Effector memory CD4-positive, alpha-beta T cell (primary cell): ENCODE measurements at places on chromosomes 2 and 18.

- DNase-seq = no peak
These were observed 17.8 kb downstream of the EML6 start for GRCh38 chr2:54741250-54741649.

GRCh38 chr2:101820519-101820918 is 123.0 kb downstream of the MAP4K4 start:
- no peak for DNase-seq

DNA sequence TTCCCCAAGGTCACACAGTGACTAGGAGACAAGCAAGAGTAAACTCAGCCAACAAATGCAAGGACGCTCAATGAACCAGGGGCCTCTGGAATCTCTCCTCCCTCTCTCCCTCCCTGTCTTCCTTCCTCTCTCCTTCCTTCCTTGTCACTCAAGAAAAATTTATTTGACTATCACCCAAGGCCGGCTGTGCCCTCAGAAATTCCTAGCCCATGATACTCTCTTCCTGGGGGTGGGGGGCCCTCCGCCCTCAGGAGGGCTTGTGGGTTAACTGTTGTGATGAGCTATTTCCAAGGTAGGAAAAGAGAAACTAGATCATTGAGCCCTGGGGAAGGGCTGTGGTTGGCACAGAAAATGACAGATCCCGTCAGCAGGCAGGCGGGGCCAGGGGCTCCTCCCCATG is 21.7 kb downstream of the INHBB start:
- DNase-seq = no peak

- no peak for DNase-seq
These were observed 6.0 kb upstream of the GLI2 start for GRCh38 chr2:120729406-120730399.

- DNase-seq = no peak
These were observed 27.0 kb downstream of the TRAPPC12 start for GRCh38 chr2:3406501-3406900.

DNA sequence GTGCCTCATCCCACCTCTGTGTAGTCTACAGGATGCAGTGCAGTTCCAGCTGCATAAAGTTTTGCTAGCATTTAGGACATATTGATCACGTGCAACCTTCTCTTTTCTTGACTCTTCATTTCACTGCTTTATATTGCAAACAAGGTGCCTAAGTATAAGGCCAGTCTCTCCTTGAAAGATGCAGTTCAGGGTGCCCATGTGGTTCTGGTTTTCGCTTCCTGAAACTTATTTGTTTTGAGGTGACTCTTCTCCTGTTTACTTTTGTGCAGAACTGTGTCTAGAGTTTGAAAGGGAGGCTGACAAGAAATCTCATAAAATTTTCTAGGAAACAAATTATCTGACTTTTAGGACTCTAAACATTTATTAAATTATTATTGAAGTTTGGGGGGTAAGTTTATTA is 189.9 kb downstream of the UBE2E3 start:
- DNase-seq = no peak

GRCh38 chr2:171178993-171179392 is 18.3 kb upstream of the TLK1 start:
- DNase-seq = no peak

DNA sequence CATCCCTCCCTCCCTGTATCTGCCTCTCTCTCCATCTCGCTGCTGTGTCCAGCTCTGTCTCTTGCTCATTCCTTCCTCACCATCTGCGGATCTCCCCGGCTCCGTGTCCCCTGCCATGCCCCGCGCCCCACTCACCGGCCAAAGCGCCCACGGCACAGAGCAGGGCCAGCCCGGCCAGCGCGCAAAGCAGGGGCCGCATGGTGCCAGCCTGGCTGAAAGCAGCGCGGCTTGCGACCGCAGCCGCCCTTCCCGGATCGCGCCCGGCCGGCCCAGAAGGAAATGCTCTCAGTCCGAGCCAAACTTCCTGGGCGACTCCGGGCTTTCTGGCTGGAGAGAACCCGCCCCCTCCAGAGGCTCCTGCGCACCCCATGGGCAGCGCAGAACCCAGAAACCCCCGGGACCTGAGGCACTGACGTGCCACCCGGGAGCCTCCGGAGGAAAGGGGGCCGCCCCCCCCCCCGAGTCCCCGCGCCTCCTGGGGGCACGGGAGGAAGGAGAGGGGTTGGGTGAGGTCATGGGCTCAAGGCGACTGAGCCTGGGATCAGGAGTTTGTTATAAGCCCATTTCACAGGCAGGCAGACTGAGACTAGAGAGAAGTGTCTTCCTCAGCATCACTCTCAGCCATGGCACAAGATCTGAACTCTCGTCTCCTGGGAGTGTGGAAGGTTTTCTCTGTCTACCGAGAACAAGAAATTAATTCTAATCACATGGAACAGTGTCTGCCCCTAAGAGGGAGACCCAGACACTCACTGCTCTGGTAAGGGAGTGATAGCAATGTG is 45.2 kb upstream of the RAB6C start:
- DNase-seq = no peak

DNA sequence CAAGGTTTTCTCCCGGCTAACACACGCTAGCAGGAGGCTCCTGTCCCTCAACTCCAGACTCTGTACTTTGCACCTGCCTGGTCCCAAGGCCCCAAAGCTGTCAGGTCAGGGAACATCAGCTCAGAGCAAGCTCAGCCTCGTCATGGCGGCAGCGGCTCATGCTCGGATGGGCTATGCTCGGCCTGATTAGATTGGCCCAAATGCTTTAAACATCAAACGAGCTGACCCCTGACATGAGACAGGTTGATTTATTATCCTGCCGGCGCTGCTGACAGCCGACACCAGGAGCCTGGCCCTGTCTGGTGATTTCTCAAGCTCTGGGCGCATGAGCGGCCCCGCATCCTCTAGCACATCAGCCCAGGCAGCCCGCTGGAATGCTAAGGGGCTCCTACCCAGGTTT is 436.4 kb downstream of the EIPR1 start:
- DNase-seq = no peak

GRCh38 chr18:35519148-35519899 is 21.6 kb upstream of the INO80C start:
- no peak for DNase-seq

DNA sequence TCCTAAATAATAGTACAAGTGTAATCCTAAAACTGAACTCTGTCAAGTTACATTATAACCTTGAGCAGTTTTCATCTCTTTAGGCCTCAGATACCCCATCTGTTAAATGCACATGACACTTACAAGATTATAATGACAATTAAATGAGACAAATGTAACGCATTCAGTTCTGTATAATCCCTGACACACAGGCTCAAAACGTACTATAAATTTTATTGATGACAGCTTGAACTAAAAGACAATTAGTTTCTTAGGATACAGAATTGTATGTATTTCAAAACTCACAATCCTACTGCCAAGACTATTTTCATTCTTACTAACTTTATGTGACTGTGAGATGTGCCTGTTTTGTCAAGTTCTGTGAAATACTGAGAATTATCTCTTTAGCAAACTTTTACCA is 56.2 kb downstream of the GFPT1 start:
- DNase-seq = no peak

DNA sequence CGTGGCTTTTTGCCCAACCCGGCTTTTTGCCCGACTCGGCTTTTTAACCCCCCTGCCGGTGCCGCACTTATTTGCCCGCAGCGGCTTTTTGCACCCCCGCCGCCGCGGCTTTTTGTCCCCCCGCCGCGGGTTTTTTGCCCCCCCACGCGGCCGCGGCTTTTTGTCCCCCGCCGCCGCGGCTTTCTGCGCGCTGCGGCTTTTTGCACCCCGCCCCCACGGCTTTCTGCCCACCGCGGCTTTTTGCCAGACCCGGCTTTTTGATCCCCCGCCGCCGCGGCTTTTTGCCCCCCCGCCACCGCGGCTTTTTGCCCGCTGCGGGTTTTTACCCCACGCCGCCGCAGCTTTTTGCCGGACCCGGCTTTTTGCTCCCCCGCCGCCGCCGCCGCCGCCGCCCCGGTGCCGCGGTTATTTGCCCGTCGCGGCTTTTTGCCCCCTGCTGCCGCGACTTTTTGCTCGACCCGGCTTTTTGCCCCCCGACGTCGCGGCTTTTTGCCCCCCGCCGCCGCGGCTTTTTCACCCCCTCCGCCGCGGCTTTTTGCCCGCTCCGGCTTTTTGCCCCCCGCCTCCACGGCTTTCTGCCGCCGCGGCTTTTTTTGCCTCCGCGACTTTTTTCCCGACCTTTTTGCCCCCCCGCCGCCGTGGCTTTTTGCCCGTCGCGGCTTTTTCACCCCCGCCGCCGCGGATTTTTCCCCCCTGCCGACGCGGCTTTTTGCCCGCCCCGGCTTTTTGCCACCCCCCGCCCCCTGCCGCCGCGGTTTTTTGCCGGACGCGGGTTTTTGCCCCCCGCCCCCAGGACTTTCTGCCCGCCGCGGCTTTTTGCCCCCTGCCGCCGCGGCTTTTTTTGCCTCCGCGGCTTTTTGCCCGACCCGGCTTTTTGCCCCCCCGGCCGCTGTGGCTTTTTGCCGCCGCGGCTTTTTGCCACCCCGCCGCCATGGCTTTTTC is 2786.5 kb downstream of the RPIA start:
- DNase-seq = peak; percentile 24

DNA sequence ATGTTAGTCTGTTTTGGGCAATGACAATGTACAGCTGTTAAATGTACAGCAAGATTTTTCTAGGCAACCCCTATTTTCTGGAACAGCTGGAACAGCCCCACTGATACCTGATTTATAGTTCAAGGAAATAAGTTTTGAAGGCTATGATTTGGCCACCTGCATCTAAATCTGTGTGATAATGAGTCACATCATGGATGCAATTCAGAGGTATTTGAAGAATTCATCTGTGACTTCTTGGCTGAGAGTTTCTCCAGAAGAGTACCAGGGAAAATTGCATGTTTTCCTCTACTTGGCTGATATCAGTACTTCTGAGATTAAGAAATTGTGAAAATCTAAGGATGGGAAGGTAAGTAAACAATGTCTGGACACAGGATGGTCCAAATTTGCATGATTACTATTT is 40.7 kb upstream of the NT5C1B start:
- DNase-seq = no peak

DNA sequence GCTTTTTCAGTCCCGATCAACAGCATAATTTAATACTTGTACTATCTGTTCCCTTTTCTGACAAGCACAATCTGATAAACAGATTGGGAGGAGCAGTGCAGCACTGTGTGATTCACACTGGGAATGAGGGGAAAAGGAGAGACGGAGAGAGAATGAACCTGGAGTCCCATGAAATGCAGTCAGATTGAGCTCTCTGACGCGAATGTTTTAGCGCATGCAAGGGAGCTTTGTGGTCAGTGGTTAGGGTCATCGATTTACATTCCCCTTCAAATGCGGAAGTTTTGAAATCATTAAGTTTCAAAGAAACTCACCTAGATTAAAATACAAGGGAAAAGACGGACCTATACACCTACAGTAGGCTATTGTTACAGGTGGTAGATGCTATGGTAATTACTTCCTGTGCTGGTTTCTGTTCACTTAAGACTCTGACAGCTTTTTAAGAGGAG is 99.6 kb downstream of the KCTD1 start:
- DNase-seq = no peak

DNA sequence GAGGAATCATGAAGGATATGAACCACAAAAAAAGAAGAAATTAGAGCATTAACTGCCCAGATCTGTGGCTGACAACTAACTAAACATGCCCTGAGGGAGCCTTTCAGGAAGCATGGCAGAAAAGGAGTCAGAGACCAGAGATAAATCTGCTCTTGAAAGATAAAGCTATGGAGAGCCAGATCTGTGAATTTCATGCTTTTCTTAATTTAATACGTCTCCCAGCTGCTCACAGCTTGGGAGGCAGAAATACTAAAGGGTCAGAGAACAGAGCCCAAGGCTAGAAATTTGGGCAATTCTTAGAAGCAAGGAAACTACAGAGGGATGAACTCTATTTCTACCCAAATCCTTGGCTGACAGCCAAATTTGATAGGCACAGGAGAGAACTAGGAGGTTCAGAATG is 223.0 kb upstream of the DPP10 start:
- DNase-seq = no peak

DNA sequence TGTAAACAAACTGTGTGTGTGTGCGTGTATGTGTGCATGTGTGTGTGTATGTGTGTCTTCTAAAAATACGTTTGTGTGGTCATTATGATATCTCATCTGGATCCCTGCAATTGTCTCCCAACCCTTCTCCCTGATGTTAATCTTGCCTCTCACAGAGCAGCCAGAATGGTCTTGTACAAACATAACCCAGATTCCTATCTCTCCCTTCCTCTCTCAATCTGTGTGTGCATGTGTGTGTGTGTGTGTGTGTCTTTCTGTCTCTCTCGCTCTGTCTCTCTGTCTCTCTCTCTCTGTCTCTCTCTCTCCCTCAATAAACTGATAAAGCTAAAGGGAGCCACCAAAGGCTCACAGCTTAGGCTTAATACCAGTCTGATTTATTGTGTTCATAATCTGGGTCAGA is 210.8 kb downstream of the PAX3 start:
- DNase-seq = no peak

- no peak for DNase-seq
These were observed 23.1 kb downstream of the SFTPB start for GRCh38 chr2:85644909-85645308.

DNA sequence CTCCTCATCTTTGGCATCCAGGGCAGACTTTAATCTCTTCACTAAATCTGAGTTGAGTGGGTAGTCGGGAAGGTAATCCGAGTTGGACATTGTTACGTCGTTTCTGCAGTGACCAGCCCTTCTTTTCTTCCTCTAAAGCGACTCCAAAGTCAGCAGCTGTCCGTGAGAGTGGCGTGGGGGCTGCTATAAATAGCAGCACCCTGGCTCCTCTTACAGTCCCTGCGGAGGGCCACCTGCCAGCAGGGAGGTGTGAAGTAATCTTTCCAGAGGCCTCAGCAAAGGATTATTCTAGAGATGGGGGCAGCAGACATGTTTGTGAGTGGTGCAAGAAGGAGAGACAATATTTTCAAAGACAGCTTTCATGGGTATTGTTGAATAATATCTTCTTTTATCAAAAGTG is at the start of gene ASB18:
TSS of gene ASB18 (minus strand) at position 151 of the 400 bp plus-strand sequence. CDS start at position 90, 61 bp downstream.
- no peak for DNase-seq

DNA sequence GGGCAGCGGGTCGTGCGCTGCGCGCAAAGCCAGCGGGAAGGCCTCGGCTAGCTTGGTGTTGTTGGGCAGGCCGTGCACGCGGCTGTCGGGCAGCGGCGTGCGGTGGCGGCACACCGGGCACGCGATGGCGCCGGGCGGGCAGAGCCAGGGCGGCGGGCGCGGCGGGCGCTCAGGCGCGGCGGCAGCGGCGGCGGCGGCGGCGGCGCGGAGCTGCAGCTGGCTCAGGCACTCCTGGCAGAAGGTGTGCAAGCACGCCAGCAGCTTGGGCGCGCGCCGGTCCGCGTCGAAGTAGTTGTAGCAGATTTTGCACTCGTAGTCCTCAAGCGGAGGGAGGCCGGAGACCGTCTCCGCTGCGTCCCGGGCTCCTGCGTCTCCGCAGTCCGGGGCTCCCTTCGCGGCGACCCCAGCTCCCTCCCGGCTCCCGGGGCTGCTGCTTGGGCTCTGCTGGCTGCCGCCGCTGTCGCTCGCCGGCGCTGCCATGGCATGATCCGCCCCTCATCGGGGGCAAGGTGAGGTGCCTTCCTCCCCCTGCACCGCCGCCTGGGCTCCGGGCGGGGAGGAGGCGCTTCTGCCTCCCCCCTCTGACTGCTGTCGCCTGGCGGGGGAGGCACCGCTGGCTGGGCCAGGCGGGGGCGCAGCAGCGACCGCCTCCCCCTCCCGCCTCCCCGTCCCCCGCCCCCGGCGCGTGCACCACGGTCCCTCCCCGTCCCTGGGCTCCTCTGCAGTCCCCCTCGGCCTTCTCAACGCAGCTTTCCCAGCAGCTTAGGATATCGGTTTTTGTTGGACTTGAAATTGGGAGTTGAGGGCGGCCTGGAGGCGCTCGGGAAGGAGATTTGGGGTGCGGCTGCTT is 21.0 kb upstream of the PAX3 start:
- DNase-seq = no peak
